ENCODE measurements at places on chromosomes 2 and 18.

GRCh38 chr2:34096562-34097171, 497.6 kb upstream of the FAM98A start:
- peak; percentile 20 for DNase-seq

DNA sequence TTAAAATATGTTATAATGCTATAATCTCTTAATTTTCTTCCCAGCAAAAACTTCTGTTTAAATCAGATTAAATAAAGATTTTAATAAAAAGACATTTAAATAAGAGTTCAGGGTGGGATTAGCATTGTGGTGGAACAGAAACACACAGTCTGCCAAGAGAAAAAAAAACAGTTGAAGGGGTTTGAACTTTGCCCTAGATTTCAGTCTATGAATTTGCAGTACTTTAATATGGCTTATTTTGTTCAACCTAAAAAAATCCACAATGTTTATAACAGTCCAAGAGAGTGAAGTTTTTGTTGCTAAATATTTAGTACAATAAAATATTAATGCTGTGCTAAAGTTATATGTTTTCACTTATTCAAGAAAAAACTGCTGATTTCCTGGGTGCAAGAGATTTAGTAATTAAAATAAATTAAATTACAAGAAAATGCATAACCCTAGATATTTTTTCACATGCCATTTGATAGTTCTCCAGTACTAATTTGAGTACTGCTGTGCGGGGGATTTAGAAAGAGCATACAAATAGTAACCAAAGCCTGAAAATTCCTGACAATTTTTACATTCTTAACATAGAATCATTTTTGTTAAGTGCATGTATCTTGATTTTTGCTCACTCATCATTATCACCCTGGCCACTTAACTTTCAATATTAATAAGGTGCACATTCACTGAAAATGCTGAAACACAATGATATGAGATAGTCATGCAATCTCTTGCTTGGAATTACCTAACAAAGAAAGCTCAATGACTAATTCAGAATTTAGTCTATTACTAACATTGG, 52.6 kb downstream of the SLC40A1 start:
- no peak for DNase-seq

- no peak for DNase-seq
Observed at GRCh38 chr2:171745141-171745540, 57.9 kb downstream of the DYNC1I2 start.

GRCh38 chr2:85481818-85482777, 56.9 kb upstream of the MAT2A start:
- no peak for DNase-seq

DNA sequence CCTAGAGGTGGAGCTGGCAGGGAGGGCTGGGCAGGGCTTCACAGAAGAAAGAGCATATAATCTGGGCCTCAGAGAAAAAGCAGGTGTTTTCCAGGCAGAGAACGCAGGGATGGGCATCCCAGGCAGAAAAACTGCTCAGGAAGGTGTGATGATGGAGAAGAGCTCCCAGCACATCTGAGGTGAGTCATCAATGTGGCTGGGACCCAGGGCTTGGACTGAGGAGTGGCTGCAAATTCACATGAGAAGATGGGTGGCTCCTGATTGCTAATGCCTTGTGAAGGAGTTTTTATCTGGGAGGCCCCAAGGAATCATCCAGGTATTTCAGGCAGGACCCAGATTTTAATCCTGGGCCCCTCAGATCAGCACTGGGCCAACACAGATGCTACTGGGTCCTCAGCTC, 10.2 kb downstream of the IL1F10 start:
- no peak for DNase-seq

DNA sequence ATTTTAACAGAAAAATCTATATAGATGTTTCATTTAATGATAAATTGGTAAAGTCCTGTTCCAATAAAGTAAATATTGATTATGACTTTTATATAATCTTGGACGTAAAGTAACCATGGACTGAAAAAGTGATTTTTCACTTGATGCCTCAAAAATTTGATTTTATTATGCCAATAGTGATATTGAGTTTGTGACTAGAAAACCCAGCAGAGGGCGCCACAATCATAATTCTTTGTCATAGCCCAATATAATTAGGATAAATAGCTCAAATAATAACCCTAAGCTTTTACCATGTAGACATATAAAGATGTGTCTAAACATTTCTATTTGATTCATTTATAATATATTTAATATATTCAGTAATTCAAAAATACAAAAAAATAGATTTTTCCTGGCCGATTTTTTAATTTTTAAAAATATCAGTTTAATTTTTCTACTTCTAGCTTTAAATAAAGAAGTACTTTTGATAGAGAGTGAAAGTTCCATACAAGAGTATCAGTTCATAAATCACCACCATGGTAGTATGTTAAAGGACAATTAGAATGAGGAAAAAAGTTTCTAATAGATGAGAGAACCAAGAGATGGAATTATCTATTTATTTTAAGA, 30.7 kb downstream of the CAMKMT start:
- no peak for DNase-seq

- no peak for DNase-seq
Observed at GRCh38 chr2:242054881-242055801, 185.6 kb downstream of the RTP5 start.

GRCh38 chr2:134446383-134447017, 192.6 kb downstream of the MGAT5 start:
- no peak for DNase-seq

DNA sequence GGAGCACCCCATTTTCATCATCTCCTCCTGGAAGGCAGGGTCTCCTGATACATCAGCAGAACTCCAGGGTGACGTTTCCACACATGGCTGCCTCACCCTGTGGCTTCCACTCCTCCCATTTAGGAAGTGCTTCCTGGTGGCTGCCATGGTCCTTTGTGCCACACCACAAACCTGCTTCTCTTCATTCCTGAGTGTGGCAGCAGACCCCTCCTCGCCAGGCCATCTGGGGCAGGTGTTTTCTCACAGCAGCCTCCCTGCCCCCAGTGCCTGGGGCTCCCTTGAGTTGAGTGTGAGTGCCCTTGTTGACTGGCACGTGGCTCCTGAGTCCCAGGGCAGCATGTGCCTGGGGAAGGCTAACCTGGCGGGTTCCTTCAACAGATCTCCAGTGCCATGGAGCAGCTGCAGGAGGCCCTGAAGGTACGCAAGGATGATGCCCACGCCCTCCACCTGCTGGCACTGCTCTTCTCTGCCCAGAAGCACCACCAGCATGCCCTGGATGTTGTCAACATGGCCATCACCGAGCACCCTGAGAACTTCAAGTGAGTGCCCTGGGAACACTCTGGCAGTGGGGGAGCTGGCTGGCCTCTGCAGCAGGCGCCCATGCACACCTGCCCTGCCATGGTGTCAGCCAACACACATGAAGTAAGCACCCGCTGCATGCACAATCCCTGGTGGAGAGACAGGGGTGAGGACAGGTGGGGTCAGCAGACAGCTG, 113.4 kb upstream of the MCFD2 start:
- DNase-seq = no peak

DNA sequence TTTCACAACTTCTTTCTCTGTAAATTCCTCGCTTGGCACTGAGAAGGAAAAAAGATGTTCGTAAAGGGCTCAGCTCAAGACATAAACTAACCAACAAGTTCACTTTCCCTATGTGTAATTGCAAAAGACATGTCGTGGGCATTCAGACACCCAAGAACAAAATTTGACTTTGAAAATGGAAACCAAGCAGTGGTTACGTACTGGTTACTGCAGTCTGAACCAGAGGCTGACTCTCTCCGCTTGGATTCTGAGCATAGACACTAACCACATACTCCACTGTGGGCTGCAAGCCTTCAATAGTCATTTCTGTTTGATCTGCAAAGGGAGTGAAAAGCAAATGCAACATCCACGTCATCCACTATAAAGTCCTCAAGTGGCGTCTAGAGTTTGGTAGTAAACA, 53.9 kb downstream of the FN1 start:
- no peak for DNase-seq

GRCh38 chr2:41936771-41937463, 110.9 kb upstream of the PKDCC start:
- no peak for DNase-seq

DNA sequence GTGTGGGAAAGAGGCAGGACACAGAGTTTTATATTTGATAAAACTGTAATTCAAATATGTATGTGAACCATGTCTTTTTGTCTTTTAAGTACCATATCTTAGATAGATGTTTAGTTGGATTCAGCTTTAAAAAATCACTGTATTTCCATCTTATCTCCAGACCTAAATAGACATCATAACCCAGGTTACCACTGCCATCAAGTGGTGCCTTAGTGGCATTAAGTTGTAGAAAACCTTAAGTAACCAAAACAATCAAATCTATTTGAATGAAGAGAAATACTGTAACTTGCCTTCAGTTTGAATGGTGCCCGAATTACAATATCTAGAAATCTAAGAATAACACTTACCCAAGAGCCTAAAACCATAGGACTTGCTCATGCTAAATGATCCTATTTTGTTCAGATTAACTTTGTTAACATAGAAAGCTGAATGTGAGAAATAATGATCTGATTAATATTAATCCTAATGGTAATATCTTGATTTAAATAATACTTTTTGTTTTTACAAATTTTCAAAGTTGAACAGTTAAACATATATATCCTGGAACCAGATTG, 92.5 kb upstream of the MAP2 start:
- DNase-seq = no peak

DNA sequence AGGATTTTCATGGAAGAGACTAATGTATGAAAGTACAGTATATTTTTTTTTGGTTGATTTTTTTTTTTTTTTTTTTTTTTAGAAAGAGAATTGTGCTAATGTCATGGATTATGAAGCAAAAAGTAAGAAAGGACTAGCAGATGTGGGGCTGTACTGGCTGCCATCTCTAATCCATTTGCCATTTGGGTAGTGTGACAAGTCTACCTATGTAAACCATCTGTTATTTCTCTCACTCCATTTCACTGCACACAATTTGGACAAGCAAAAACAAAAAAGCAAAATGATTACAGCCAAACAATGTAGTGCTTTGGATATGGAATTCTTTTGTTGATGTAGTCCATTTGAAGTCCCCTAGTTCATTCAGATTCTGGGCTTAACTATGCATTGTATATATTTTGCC, 1355.4 kb downstream of the LRP1B start:
- no peak for DNase-seq

DNA sequence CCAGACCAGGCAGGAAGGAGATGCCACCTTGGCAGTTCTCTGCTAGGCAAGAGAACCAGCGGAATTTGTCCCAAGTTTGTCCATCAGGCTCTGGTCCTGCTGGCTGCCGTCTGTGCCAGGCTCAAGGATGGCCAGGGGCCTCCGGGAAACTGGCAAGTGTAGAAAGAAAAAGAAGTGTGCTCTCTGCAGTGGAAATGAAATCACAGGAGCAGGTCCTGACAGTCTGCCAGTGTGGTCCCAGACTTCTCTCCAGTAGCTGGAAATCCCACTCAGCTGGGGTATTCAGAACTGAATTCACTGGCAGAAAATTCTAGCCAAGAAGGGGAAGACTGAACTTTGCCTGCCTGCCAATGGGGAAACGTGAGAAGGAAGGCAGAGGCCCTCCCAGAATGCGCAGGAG, 91.0 kb downstream of the STPG4 start:
- no peak for DNase-seq

GRCh38 chr18:49817947-49818346, 4.6 kb upstream of the ACAA2 start:
- DNase-seq = no peak

DNA sequence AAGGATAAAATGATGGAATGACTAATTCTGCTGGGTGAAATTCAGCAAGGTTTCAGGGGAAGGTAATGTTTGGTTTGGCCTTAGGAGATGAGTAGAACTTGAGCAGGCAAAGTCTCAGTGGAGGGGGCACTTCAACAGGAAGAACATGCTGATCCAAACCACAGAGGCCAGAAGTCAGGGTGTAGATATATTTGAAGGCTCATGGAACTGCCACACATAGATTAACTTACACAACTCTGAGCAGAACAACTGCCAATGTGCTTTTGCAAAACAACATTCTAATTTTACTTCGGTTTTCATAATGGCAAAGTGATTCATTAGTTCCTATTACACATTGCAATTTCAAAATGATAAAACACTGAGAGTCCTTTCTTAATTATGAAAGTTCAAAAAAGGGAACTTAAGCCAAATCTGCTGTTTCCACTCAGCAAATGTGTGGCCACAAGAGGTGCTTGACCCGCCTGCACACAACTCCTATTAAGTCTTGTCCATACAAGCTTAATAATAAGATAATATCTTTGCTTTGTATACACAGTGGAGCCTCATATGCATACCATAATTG, 284.8 kb downstream of the MREG start:
- DNase-seq = no peak

- DNase-seq = no peak
Observed at GRCh38 chr2:231160701-231161100, 35.9 kb upstream of the HTR2B start.

DNA sequence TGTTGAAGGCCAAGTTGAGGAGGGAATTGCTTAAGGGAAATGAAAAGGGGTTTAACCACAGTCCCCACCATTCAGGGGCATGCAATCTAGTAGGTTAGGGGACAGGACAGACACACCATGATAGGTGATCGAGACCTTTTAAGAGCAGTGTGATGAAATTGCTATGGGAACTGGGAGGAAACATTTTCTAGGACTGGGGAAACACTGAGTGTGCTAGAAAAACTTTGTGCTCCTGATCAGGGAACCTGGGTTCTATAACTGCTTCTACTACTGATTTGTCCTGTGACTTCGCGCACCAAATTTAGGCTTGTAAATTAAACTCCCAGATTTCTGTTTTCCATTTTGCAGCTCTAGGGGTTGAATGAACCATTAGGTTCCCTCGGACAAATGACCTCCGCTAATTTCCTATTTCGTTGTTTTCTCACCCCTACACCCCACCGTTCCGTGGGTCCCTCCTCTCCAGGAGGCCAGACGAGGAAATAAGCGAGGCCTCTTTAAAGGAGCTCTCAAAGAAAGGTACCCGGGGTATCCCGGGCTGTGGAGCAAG, 371 bp upstream of the LCLAT1 start:
- DNase-seq = no peak

GRCh38 chr2:220552790-220553535, 925.5 kb downstream of the SLC4A3 start:
- DNase-seq = no peak

- no peak for DNase-seq
Observed at GRCh38 chr2:44934983-44935728, 6.3 kb upstream of the SIX3 start.

GRCh38 chr2:41084321-41084720, 632.4 kb upstream of the SLC8A1 start:
- no peak for DNase-seq

Measured in HuH-7 (cell line).